ENCODE measurements at places on chromosomes 3 and 15.
A peak's percentile ranks its signal among the peaks of the same experiment; 100 is the strongest.

GRCh38 chr3:130582457-130583153, 65.6 kb downstream of the COL6A6 start:
- DNase-seq: no peak

GRCh38 chr3:191356631-191357439, 26.5 kb upstream of the UTS2B start:
- DNase-seq: no peak

DNA sequence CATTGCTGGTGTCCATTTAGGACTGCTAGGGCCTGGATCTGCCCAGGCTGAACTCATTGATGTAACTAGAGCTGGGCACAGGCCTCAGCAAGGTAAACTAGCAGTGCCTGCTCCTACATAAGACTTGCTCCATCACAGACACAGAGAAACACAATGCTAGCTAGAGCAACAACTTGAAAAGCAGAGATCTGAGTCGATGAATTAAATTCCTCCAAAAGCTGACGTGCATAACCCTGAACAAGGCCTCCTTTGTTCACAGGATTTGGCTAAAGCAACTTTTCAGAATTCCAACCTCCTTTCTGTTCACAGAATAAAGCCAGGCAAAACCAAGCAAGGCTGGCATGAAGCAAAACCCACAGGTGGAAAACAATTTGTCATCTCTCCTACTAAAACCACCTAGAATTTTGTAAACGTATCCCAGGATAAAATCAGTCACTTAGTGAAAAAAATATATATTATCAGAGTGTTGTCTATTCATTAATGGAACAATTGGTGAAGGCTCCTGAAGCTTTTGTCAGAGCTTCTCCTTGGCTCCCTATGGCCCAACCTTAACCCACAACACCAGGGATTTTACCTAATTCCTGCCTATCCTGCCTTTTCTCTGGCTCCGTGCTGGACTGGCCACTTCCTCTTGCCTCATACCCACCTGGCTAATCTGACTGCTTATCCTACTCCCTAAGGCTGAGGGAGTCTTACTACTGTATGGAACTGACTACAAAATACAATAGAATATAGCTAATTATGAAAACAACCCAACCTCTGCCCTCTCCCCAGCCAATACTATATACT, 39.9 kb downstream of the PLCH1 start:
- DNase-seq: no peak

- peak; percentile 91 for DNase-seq
Observed at GRCh38 chr15:59104912-59105732, at the start of gene CCNB2. Gene CCNB2, plus strand, starts transcription at chr15:59105146. Its CDS starts 123 bp downstream, at chr15:59105269.

DNA sequence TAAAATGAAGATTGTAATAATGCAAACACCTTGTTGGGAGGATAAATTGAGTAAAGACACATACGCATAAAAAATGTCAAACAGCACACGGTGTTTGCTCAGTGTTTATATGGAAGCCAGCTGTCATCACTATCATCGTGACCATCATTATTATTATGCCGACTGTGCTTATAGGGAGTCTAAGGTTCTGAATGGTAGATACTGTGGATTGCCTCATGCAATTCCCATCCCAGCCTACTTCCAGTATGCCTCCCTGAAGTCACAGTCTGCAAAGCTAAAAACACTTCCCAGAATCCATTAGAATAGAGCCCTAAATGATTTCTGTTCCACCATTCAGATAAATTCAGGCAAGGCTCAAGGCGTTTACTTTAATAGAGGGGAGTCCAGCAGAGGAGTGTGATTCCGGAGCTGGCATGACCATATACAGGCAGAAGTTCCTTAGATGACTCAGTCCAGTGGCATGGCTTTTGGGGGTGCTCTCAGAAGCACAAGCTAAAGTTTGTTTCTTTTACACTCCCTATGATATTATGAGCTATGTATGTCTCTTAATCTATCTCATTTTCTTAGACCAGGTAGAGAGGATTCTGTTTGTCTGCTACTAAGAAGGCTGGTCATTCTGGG, 148.7 kb downstream of the MEX3B start:
- no peak for DNase-seq

DNA sequence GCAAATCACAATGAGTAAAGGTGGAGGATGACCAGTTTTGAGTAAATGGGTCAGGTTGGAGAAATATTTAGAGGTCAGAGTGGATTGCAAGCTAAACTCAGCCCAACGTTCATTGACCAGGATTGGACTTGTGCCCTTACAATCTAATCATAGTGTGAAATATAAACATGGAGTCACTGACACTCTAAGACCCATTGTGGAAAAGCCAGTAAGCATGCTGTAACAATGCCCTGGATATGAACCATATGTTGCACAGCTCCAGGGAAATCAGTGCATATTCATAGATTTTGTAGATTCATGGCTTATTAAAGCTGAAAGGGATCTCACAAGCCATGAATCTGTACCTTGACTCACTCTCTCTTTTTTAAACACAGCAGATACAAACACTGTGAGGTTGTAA, 660.2 kb upstream of the LMCD1 start:
- no peak for DNase-seq

DNA sequence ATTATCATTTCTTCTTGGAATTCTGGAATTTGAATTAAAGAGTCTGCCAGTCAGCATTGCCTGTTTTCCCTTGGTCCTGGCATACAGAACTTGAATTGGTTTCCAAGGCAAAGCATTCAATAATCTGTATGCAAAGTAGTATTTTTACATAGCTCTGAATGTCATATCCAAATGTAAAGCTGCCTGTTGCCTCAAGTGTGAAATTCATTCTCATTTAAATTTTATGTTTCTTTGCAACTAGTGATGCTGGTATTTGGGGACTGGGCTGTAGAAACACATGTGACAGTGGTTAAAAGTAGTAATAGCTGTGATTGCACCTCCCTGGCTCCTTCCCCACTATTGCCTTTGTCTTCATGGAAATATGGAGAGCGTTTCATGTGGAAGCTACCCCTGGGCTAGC, 743.9 kb upstream of the GOLIM4 start:
- DNase-seq: no peak

DNA sequence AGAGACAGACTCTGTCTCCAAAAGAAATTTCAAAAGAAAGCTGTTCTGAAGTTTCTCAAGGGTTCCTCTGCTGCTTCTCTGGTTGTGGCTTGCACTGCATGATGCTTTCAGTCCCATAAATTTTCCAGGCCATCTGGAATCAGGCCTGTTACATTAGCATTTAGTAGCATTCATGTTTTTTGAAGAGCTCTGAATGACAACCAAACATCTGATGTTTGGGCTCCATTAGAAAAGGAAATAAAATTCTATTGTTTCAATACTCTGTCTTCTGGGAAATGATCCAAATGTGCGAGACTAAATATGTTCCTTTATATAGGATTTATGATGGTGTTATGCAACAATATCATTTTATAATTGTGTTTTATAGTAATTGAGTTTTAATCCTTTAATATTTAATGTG, 455.8 kb downstream of the GABRG3 start:
- no peak for DNase-seq

GRCh38 chr15:89041507-89041906, 46.7 kb upstream of the ABHD2 start:
- DNase-seq: no peak

DNA sequence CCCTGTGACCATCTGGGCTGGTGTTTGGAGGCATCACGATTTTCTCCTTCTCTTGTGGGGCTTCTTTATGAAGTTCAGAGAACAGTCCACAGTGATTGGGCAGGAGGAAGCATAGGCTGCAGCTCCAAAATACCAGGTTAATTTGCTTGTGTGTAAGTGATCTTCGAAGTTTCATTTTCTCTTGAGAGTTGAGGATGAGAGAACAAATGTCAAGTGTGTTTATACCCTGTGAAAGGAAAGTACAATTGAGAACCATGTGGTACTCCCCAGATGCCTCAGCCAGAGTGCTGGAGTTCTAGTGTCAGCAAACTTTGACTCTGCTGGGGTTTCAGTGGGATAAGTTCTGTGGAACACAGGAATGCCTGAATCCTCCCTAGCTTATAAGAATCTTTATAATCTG, 357.1 kb upstream of the CFAP20DC start:
- peak; percentile 37 for DNase-seq

- DNase-seq: no peak
Observed at GRCh38 chr3:41662288-41662687, 299.6 kb downstream of the ULK4 start.

DNA sequence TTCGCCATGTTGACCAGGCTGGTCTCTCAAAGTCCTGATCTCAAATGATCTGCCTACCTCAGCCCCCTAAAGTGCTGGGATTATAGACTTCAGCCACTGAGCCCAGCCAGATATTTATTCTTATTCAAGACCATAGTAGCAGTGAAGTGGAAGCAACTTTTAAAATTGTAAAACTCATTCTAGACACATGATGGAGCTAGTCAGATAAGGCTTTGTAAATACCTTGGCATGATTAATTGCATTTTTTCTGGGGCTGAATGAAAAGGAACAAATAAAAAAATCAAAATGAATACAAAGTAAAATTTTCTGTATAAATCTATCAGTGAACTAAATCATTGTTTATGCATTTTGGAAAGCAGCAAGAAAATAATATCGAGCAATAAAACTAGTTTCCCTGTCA, 4.1 kb upstream of the MYO1E start:
- DNase-seq: no peak
